ENCODE measurements at places on chromosomes 1 and 21.
A peak's percentile ranks its signal among the peaks of the same experiment; 100 is the strongest.

GRCh38 chr1:10908266-10908665 lies 104.2 kb upstream of the TARDBP start:
- no peak for DNase-seq

GRCh38 chr1:4674676-4675075 lies 20.3 kb downstream of the AJAP1 start:
- DNase-seq: no peak

DNA sequence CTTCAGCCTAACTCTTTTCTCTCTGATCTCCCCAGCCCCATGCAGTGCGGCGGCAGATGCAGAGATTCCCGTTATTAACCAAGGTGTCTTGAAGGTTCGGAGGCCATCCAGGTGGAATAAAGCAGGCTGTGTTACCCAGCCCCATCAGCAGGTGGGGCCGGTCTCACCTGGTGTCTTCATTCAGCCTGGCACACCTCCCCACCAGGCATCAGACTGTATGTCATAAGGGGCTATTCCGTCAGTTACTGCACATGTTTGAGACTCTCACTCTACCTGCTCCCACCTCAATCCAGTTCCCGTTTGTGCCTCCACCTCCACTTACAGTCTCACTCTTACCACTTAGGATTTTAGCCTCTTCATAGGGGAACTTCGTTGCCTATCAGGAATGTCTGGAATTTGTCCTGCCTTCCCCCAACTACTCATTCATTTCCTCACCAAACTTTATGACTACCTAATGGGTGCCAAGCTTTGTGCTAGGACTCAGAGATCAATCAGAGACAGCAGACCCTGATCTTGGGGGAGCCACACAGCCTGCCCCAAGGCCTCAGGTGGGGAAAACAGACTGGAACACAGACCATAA lies 170.2 kb downstream of the PLPP3 start:
- no peak for DNase-seq

GRCh38 chr1:188723332-188724020 lies 1754.2 kb downstream of the BRINP3 start:
- DNase-seq: no peak

DNA sequence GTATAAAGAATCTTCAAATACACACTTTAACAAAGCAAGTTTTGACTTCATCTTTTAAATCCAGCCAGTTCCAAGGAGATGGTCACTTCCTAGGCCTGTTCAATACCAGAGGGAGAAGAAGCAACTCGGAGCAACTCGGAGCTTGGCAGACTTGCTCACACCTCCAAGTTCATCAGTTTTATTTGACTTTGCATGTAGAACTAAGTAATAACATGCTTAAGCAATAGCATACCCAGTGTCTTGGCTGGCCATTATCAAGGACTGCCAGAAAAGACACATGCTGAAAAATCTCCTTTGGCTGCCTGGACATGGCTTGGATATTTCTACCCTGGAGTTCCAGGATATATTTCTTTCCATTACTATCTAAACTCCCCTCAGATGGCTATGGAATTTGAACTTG lies 52.6 kb downstream of the GNG12 start:
- no peak for DNase-seq

- no peak for DNase-seq
These were observed 70.1 kb downstream of the PCBP3 start for GRCh38 chr21:45713613-45714012.

DNA sequence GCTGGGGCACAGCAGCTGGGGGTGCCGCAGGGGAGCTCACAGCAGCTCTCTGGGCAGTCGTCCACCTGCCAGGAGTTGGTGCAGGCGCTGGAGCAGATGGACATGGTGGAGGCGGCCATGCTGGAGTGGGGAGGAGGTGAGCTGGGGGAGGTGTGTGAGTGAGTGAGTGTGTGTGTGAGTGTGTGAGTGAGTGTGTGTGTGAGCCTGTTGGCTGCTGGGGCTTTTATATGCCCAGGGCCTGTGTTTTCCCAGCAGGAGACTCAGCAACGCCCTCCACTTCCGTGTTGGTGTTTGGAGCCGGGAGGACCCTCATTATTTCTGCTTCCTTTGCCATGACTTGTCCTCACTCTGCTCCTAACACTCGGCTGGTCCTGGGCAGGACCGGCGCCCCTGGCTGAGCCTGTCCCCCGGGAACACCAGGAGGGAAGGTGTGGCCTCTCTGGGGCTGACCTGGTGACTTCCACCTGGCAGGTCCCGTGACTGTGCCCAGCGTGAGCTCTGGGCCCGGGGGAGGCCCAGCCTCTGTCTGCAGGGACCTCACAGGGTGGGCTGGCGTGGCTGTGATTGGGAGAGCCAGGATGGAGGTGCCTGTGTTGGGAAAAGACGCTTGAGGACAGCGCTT lies at the start of gene KRTAP10-2:
TSS of gene KRTAP10-2 (minus strand) at position 166 of the 622 bp plus-strand sequence. CDS start at position 119, 47 bp downstream.
- DNase-seq: peak; percentile 23

DNA sequence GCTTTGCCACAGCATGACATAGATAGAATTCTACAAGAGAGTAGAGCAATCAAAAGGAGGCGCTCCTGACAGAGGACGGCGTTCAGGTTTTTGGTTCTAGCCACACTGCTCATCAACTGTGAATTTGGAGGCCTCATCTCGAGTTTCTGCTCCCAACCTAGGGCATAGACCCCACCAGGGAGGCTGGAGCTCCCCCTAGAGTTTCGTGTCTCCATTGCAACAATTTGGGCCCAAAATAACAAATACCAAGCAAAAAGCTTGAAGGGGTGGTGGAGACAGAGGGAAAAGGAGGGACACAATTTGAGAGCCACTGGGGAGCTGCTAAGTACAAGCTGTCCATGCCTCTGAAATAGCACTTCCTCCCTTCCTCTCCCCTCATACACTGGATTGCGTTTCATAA lies 297.0 kb downstream of the GPATCH2 start:
- no peak for DNase-seq

GRCh38 chr1:225928186-225929175 lies 4.4 kb upstream of the PYCR2 start:
- DNase-seq: no peak

DNA sequence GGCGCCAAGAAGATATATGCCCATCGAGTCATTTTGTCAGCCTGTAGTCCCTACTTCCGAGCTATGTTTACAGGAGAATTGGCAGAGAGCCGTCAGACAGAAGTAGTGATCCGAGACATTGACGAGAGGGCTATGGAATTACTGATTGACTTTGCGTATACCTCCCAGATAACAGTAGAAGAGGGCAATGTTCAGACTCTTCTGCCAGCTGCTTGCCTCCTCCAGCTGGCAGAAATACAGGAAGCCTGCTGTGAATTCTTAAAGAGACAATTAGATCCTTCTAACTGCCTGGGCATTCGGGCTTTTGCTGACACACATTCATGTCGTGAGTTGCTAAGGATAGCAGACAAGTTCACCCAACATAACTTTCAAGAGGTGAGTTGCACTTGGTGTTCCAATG lies 19.1 kb downstream of the KLHL20 start:
- no peak for DNase-seq

GRCh38 chr21:17901458-17902079 lies 82.4 kb upstream of the C21orf91 start:
- no peak for DNase-seq

GRCh38 chr1:160646180-160646579 lies 664 bp downstream of the SLAMF1 start:
- no peak for DNase-seq

GRCh38 chr21:28437061-28437460 lies 555.6 kb downstream of the LTN1 start:
- DNase-seq: no peak

GRCh38 chr1:31476891-31477846 lies 64.2 kb downstream of the SERINC2 start:
- DNase-seq: no peak

- peak; percentile 21 for DNase-seq
These were observed 33.7 kb downstream of the PTGFRN start for GRCh38 chr1:116943438-116943837.

DNA sequence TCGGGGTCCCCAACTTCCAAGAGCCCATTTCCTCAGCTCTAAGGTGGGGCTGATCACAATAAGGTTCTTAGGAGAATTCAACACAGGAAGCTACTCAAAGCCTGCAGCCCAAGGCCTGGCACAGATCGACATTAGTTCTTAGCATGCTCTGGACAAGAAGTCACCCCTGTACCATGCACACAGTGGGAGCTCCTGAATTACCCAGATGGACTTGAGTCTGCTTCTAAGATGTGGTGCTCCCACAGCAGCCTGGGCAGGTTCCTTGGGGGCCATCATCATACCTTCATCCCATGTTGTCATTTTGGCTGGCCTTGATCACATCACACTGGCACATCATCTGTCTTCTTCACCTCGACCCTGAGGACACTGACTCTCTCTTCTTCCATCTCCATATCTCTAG lies 153.3 kb upstream of the VAMP3 start:
- DNase-seq: no peak

GRCh38 chr1:106798991-106799390 lies 257.5 kb upstream of the PRMT6 start:
- no peak for DNase-seq

- DNase-seq: no peak
These were observed 21.4 kb downstream of the TEX35 start for GRCh38 chr1:178534137-178534868.

- no peak for DNase-seq
These were observed 919 bp downstream of the CTSS start for GRCh38 chr1:150764617-150765101.

- DNase-seq: no peak
These were observed 5.8 kb upstream of the IL24 start for GRCh38 chr1:206891412-206891811.

- DNase-seq: no peak
These were observed 627 bp upstream of the GNB1 start for GRCh38 chr1:1891349-1892078.

- no peak for DNase-seq
These were observed 57.8 kb downstream of the ZNF281 start for GRCh38 chr1:200351826-200352549.

- DNase-seq: no peak
These were observed 62.1 kb upstream of the PDE9A start for GRCh38 chr21:42591170-42591869.

GRCh38 chr1:231494439-231495110 lies 33.9 kb upstream of the TSNAX start:
- DNase-seq: no peak

- no peak for DNase-seq
These were observed 6.2 kb downstream of the ARHGEF16 start for GRCh38 chr1:3460672-3461131.

DNA sequence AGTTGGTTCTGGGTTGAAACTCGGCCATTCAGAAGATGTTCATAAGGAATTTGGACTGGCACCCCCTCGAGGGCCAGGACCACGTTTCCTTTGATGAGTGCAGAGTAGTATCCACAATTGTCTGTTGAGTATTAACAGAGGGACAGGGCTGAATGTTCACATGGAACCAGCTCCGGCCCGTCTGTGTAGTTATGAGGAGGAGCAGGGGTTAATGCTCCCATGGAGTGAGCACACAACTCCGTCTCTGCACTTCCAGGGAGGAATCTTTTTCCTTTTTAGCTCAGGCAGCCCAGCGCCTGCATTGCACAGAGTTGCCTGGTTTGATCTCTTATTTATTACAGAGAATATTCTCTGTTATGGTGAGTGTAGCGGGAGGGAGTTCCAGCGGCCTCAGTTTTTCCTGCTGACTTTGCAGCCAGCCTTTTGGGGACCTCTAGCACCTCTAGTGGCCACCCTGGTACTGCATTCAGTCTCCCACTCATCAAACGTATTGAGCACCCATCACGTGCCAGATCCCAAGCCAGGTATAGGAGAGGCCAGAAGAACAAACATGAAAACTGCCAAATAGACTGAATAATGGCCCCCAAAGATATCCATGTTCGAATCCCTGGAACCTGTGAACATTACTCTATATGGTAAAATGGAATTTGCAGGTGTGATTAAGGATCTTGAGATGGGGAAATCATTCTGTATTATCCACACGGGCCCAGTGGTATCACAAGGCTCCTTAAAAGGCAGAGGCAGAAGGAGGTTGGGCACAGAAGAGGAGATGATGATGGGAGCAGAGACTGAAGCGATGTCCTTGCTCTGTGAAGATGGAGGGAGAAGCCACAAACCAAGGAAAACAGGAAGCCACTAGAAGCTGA lies 167.7 kb upstream of the CSF3R start:
- DNase-seq: peak; percentile 54

- DNase-seq: peak; percentile 77
These were observed 52.4 kb upstream of the GPR157 start for GRCh38 chr1:9181176-9181906.

GRCh38 chr21:35349376-35350080 lies 300.4 kb upstream of the RUNX1 start:
- peak; percentile 63 for DNase-seq

DNA sequence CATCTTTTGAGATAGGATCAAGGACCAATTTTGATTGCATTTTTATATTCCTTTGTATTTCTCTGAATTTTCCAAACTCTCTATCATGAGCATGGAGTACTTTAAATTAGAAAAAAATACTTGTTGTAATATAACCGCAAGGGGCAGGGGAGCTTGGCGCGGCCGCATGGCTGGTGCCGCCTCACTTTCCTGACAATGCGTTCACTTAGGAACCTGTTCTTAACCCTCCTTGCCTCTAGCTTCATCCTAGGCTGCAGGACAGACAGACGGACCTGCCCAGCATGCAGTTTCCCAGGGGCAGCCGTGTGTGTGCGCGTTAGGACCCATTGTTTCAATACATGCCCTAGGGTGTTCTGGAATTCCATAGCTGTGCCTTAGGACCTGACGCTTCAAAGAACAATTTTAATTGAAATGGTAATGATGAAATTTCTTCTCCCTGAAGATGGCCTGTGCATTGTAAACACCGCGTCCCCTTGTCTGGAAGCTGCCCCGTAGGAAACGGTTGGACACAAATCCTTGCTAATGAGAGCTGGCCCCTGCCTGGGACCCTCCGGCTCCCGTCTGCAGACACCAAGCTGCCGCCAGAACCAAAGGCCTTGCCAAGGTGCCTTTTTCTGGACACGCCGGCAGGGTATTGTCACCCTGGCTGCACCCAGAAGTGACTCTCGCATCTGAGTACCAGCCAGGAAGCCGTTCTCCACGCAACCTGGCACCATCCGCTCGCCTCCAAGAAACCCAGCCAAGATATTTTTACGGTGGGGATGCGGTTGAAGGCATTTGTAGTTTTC lies 466.4 kb downstream of the NPHP4 start:
- no peak for DNase-seq

GRCh38 chr1:201652181-201652580 lies 113.3 kb downstream of the NAV1 start:
- no peak for DNase-seq

- DNase-seq: no peak
These were observed 772.3 kb upstream of the ADAMTS5 start for GRCh38 chr21:27739187-27739586.

DNA sequence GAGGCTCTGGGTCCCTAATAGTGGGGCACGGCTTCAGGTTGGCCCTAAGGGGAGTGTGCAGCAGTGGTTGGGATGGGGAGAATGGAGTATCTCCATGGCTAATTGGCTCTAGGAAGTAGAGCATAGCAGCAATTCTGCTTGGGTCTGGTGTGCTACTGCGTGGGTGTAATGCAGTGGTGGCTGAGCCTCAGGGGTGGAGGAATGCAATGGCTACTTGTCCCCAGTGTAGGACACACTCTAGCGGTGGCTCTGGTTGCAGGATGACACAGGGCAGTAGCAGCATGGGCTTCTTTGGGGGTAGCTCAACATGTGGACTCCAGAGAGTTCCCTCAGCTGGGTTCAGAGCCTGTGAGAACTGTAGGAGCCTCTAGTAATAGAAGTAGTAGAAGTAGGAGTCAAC lies 91.2 kb upstream of the FAM78B start:
- no peak for DNase-seq

GRCh38 chr1:17212009-17212408 lies 7.1 kb downstream of the PADI1 start:
- no peak for DNase-seq

All from right forelimb (tissue), 1 donor.